ENCODE measurements at places on chromosomes 1 and 21.

GRCh38 chr1:197092491-197093023 is 25.5 kb upstream of the F13B start:
- no peak for DNase-seq

DNA sequence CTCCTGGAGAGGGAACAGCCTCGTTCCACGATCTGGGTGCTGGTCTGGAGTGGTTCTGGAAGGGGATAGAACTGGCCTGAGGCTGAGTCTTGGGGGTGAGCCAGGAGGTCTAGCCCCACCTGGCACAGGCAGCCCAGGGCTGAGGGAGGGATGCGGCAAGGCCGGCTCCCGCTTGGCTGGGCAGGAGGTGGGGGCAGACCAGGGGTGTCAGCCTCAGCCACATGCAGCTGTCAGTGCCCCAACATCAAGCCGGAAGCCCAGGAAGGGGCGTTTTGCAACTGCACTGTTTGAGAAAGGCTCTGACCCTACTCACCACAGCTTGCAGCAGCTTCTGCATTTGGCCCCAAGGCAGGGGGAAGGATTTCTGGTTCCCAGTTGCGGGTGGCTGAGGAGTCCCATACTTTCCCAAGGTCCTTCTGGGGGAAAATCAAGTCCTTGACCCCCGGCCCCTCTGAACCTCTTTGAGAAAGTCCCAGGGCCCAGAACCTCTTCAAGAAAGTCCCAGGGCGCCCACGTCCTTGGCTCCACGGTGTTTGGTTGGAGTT is 2.0 kb downstream of the EFHD2 start:
- DNase-seq, result no peak

- DNase-seq, result no peak
Observed at GRCh38 chr1:71422221-71422620, 341.4 kb upstream of the ZRANB2 start.

- DNase-seq, result no peak
Observed at GRCh38 chr1:22612671-22613571, 23.5 kb upstream of the C1QA start.

DNA sequence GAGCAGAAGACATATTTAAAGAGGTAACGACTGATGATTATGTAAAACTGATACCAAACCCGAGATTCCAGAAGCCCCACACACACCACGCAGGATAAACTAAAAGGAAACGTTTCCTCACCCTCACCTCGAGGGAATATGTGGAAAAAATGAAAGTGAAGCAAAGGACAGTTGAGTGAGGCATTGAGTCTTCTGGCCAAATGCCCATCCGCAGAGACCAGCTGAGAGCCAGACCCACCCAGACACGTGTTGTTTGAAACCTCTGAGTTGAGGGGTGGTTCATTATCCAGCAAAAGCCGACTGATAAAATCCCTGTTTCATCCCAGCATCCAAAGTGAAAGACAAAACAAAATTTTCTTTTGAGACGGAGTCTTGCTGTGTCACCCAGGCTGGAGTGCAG is 29.6 kb upstream of the PCBP3 start:
- no peak for DNase-seq

DNA sequence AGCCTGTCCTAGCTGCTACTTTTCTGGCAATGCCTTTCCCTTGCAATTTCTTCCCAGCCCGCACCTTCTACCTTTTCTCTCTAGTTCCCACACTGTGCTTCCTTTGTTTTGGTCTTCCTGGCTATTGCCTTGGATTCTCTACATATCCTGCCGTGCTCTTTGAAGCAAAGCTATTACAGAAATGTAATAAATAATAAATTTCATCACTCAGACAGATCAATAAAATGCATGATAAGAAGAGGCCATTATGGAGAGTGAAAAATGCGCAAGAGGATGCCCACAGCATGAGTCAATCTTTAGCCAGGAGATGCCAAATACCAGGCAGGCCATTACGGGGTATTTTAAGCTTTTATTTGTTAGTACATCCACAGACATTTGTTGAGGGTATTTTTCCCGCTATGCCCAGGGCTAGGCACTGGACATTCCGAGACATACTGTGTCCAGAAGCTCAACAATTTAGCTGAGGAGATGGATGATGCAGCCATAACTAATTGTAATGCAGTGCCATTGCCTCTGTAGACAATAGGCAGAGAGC is 163.6 kb downstream of the ST6GALNAC3 start:
- DNase-seq, result no peak

DNA sequence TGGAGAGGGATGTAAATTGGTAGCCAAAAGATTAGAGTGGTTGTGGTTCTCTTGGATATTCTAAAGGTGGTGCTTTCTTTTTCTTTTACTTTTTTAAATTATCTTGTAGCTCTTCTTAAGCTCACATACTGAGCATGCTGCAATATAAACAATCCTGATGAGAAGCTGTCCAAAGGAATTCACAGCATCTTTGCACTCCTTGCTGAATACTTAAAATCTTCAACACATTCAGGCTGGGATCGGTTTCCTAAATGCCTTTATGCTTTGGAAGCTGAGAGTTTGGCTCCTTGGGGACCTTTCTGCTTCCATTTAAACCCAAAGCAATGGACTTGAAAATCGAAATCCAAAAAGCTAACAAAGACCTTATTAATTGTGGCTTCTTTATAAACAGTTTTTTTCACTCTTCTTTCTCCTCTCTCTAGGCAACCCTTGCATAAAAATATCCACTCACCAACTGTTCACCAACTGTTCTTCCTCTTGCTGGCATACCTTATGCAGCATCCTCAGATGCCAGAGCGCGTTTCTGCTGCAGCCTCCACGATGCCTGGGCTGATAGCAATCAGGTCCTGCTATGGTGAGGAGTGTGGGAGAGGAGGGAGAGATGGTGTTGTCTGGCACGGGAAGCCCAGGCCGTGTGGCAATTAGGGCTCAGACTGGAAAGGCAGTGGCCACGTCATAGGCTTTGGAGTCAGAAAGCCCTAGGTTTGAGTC is 535.8 kb upstream of the DAB1 start:
- DNase-seq, result no peak

DNA sequence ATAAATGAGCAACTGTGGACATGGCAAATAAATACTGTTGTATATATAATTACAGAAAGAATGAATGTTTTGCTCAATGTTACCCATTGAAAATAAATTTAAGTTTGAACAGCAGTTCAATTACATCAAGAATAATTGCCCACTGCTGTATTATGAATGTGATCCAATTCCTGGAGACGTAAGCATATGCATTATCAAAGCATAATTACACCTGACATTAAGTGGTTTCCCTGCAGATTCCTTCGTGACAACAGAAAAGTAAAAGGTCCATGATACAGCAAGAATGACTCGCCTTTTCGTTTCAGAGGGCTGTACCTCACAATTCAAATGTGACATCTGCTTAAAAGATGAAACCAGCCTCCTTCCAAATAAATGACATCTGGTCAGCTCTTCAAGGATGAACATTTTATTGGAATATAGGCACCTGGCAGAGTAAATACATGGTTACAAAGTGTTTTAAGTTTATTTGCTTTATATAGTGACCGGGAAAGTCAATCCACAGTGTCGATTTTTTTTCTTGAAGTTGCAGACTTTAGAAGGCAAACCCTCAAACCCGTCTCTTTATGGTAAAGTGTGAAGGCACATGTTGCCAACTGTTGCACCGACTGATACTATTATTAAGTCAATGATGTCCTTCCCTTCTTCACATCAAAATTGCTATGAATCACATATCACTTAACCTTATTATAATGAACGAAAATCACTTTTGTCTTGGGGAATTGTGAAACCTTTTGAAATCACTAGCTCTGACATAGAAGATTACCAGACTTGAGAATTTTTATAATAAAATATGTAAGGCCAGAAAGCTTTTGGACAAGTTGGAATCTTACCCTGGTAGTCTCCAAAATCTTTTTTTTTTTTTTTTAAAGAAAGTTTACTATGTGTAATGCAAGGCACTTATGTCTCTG is 36.2 kb upstream of the EDEM3 start:
- no peak for DNase-seq

GRCh38 chr1:209493559-209493958 is 90.0 kb upstream of the CAMK1G start:
- no peak for DNase-seq

- no peak for DNase-seq
Observed at GRCh38 chr1:234938924-234939323, 189.7 kb downstream of the TOMM20 start.

GRCh38 chr1:44050261-44050660 is 19.0 kb upstream of the SLC6A9 start:
- no peak for DNase-seq
